ENCODE measurements at places on chromosomes 16 and 17.
A peak's percentile ranks its signal among the peaks of the same experiment; 100 is the strongest.

DNA sequence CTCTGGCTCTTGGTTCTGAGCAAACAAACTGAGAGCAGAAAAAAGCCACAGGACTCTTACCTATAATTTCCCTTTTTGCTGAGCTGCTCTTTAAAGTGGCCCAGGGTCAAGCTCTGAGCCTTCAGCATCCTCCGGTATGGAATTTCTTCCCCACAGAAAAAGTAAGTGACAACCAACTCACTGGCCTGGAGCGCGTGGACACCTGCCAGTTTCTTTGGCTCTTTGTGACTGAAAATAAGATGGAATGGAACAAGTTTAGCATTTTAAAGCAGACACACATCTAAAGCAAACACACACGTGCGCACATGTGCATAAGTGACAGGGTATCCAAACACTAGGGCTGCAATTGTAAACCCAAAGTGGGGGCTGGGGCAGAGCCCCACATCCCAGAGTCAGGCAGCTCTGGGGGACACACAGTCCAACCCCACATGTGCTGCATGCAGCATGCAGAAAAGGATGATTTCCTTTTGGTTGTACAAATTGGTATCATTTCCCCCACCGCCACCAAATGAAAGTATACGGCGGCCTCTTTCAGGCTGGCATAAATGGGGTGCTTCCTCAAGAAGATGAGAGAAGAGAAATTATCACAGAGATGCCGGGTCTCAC lies 27.5 kb downstream of the AXIN2 start:
- no peak for DNase-seq

- DNase-seq: no peak
These were observed 250.8 kb downstream of the STX8 start for GRCh38 chr17:9324864-9325263.

DNA sequence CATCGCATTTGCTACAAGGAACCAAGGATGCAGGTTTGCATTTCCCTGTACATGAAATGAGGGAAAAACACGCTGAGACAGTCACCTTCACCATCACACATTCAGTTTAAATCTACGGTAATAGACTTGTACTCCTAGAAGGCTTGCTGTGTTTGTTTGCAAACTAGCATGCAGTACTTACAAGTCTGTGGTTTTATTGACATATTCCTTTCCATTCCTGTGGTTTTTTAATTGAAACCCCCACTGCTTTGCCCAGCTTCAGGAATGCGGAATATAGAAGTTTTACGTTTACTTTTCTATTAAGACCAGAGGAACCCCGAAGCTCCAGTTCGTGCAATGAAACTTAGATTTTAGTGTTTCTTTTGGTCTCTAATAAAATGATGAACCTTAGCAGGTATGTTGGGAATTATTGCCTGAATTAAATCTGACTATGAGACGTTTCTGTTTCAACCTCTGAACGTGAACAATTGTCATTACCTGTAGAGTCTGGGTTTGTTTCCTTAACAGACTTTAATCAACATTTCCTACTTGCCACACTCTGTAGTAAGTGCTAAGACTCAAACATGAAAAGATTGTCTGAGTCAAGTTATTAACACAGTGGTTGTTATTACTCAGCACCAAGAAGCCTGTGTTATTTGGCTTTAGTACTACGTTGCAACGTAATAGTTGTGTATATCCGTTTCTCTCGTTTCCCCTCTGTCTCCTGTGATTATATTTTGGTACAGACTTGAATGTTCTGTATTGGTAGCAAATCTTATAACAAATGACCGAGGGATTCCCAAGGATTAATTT lies 793.3 kb upstream of the GOT2 start:
- DNase-seq: no peak

- no peak for DNase-seq
These were observed 42.3 kb downstream of the WSB1 start for GRCh38 chr17:27336184-27336583.

- no peak for DNase-seq
These were observed 22.1 kb upstream of the HNF1B start for GRCh38 chr17:37766971-37767370.

GRCh38 chr17:81119223-81120148 lies 45.8 kb upstream of the PVALEF start:
- DNase-seq: peak; percentile 70

- DNase-seq: no peak
These were observed 112.3 kb upstream of the CLEC3A start for GRCh38 chr16:77910021-77910420.
